ENCODE measurements at places on chromosomes 1 and 21. TPM values are rescaled to one million over a fixed set of nuclear protein-coding genes. Genes with fewer than 3 reads are reported as not detected.

The LAMTOR2 gene
- 83.2 TPM for total RNA-seq

The ACTL8 gene
- not detected for total RNA-seq

DNA sequence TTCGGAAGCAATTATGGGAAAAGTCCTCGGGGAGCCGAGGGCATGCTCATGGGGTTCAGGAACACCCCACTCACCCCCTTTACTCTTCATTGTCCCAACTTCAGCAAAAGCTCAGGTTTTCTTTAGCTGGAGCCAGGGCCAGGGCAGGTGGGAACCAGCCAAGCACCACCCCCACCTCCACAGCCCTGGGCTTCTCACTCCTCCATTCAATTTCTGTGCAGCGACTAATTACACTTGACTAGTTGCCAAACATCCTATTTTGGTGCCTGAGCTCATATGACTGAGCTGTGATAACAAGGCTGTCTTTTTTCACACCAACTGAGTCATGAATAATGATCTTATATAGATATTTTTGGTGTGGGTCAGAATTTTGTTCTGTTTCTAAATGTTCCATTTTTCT lies 257.2 kb upstream of the AJAP1 start:
- DNase-seq, result no peak

GRCh38 chr1:225026701-225027100 lies 97.2 kb downstream of the DNAH14 start:
- no peak for DNase-seq

- DNase-seq, result no peak
Measured at GRCh38 chr1:47280142-47280541, 33.8 kb downstream of the STIL start.

The GLIS1 gene
- under 0.01 TPM for total RNA-seq

GRCh38 chr1:160575112-160575664 lies 4.1 kb downstream of the CD84 start:
- no peak for DNase-seq

The ZC3H12A gene
- total RNA-seq, result 1.9 TPM

The LCE2A gene
- total RNA-seq, result not detected

The MATN1 gene
- under 0.01 TPM for total RNA-seq

- no peak for DNase-seq
Measured at GRCh38 chr1:92567211-92567868, 80.6 kb upstream of the GFI1 start.
